CD4-positive, alpha-beta T cell (primary cell): ENCODE measurements at places on chromosomes 5 and 9.

GRCh38 chr9:95864852-95865580 lies 10.5 kb upstream of the ERCC6L2 start:
- DNase-seq, result no peak

DNA sequence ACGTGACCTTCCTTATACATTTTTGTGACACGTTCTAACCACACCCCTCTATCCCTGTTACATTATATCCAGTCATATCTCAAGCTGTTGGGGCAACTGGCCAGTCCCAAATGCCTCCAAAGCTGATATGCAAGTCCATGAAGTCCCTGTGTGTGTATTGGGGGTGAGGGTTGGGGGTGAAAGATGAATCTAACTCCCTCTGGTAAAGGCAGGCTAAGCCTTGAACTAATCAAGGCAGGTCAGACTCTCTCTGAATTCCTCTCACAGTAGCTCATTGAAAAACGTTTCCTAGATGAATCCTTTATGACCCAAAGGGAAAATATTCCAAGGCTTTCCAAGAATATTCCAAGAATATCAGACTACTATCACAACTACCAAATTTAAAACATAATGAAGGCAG lies 174.4 kb downstream of the MUSK start:
- no peak for DNase-seq

- DNase-seq, result no peak
Observed at GRCh38 chr5:168151041-168151440, 140.4 kb upstream of the WWC1 start.

GRCh38 chr9:15361737-15362136 lies 54.7 kb upstream of the TTC39B start:
- no peak for DNase-seq

DNA sequence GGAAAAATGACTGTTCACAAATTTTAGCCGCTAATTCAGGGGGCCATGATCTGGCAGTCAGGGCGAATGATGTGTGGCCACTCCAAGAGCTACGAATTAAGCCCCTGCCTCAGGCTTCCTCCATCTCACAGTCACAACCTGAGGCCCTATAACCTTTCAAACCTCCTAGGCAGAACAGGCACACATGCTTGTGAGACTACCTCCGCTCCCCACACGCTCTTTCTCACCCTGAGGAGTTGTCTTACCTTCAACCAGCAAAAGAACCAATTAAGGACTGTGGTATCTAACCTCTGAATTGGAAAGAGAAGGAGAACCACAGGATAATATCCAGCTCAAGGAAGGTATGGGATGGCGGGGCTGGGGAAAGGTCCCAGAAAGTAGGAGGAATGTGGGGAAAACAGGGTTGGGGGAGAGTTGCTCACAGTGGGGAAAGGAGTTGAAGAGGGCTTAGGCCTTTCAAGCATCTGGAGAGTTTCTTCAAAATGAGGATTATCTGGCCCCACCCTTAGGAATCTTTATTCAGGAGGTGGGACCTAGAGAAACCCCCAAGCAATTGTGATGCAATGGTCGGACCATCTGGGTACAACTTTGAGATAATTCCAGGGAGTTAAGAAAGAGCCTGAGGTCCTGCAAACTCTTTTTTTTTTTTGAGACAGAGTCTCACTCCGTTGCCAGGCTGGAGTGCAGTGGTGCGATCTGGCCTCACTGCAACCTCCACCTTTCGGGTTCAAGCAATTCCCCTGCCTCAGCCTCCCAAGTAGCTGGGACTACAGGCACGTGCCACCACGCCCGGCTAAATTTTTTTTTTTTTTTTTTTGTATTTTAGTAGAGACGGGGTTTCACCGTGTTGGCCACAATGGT lies 5.5 kb downstream of the PCDH1 start:
- DNase-seq, result peak; percentile 7

DNA sequence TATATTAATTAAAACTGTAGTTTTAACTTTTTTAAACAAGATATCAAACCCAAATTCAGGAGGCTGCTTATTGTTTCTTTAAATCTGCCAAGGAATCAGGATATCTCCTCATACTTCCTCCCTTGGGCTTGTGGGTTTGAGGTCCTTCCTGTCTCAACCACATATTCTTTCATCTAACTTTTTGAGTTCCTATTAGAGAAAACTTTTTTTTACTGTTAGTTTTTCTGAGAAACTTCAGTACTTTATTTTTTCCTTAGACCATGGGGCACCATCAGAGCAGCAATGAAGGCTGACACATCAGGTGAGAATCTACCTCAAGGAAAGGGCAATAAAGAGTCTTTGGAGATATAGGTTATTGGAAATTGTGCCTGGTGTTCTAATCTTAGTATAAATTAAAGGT lies 56.7 kb downstream of the TSSK1B start:
- DNase-seq, result peak; percentile 54

GRCh38 chr9:621201-621855 lies 220.2 kb upstream of the DMRT1 start:
- no peak for DNase-seq

- no peak for DNase-seq
Observed at GRCh38 chr5:136613230-136613629, 247.9 kb upstream of the TRPC7 start.
